Upper lobe of right lung (tissue), 1 donor: ENCODE measurements at places on chromosomes 6 and 20. TPM values are rescaled to one million over a fixed set of nuclear protein-coding genes. Genes with fewer than 3 reads are reported as not detected.

- H3K36me3 ChIP-seq: no peaks in the 10 kb centered on the region
- DNase-seq: no peak
- no peak overlapping the region for H3K27ac ChIP-seq
- peaks cover 2% of the 10 kb centered on the region for H3K4me1 ChIP-seq
These were observed 5.9 kb upstream of the CDK5RAP1 start for GRCh38 chr20:33407251-33407650.

GRCh38 chr6:125123051-125123450 is 30.5 kb upstream of the TPD52L1 start:
- no peaks in the 10 kb centered on the region for H3K27me3 ChIP-seq
- H3K27ac ChIP-seq: no peak overlapping the region
- H3K36me3 ChIP-seq: no peaks in the 10 kb centered on the region
- no peak overlapping the region for H3K4me3 ChIP-seq
- no peak for DNase-seq

DNA sequence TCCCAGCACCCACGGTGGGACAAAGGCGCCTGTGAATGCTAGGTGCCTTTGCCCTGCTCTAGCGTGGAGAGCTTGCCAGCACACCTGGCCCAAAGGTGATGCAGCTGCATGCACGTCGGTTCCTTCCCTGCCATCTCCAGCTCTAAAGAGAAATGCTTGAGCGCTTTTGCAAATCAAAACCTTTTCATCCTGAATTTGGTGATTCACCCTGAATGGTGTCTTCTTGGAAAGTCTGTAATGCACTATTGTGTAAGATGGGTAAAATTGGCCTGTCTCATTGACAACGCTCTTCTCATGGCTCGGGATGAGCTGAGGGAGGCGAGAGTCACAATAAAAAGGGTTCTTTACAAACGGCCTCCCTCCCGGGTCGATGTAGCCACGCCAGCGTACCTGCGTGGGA is 103.1 kb upstream of the ID4 start:
- no peaks in the 10 kb centered on the region for H3K27me3 ChIP-seq
- no peak for DNase-seq
- H3K4me3 ChIP-seq: no peak overlapping the region
- no peaks in the 10 kb centered on the region for H3K36me3 ChIP-seq
- no peaks in the 10 kb centered on the region for H3K4me1 ChIP-seq

GRCh38 chr6:84763003-84763885 is 1.2 kb downstream of the TBX18 start:
- peaks cover 96% of the 10 kb centered on the region for H3K27me3 ChIP-seq
- H3K4me1 ChIP-seq: peaks cover 6% of the 10 kb centered on the region
- DNase-seq: no peak
- H3K27ac ChIP-seq: no peak overlapping the region
- peak overlapping the region; percentile 33 for H3K4me3 ChIP-seq

GRCh38 chr20:59403261-59403961 is 103.0 kb downstream of the EDN3 start:
- no peaks in the 10 kb centered on the region for H3K36me3 ChIP-seq
- H3K4me3 ChIP-seq: no peak overlapping the region

DNA sequence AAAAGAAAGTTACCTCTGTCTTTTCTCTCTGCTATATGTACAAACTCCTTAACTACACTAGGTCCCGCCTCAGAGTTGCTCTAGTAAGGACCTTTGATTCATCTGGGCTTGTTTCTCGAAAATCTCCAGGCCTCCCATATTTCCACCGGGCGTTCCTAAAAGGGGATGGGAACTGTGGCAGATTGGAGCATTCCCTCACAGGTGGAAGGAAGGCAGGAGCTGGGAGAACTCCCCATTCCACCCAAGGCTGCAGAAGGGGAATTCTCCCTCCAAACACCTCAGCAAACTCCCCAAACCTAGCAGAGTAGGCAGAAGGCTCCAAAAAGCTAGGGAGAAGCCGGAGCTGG is 1.6 kb upstream of the TFAP2A start:
- H3K36me3 ChIP-seq: no peaks in the 10 kb centered on the region
- H3K4me3 ChIP-seq: no peak overlapping the region
- no peak for DNase-seq
- peaks cover 94% of the 10 kb centered on the region for H3K27me3 ChIP-seq

DNA sequence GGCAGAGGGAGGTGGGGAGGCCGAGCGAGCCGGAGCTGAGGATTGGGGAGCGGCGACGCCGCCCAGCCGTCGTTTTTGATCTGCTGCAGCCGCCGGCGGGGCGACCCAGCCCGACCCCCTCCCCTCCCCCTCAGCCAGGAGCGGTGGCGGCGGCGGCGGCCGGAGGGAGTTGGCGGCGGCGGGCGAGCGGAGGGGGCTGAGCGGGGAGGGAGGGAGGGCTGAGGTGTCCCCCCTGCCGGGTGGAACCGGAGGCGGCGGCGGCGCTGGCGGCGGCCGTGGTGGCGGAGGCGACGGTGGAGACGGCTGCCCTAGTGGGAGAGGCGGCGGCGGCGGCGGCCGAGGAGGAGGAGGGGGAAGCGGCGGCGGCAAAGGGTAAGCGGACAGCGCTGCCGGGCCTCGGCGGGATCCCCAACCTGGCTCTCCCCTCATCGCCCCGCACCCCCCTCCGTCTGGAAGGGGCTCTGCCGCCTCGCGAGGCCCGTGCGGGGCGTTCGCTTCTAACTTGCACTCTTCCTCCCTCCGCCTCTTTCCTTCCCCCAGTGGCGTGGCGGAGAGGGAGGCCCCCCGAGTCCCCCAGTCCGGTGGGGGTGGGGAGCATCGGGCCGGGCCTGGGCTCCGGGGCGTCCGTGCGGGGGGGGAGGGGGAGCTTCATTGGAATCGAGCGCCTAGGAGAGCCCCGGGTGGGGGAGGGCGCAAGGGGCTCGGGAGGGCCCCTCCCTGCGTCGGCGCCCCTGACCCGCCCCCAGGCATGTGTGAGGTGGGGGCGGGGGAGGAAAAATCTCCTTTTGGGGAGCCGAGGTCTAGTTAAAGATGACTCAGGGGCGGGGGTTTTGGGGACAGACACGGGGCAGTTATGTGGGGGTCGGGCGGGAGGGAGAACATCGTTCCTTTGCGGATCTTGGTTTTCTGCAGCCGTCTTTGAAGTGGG is at the start of gene TAB2:
Gene TAB2, plus strand, starts transcription at position 69 of the 928 bp plus-strand sequence. CDS start 52,286 bp downstream, outside the sequence.
- H3K4me3 ChIP-seq: peak within 1 kb of the TSS; percentile 97
- peaks cover 41% of the 10 kb centered on the region for H3K4me1 ChIP-seq
- DNase-seq: peak; percentile 77
- H3K36me3 ChIP-seq: no peaks in the 10 kb centered on the region

GRCh38 chr20:18790787-18791186 is 22.8 kb upstream of the SCP2D1 start:
- no peaks in the 10 kb centered on the region for H3K36me3 ChIP-seq
- H3K27me3 ChIP-seq: no peaks in the 10 kb centered on the region
- H3K4me1 ChIP-seq: no peaks in the 10 kb centered on the region
- no peak for DNase-seq
- H3K27ac ChIP-seq: no peak overlapping the region

GRCh38 chr20:4904127-4904860 is 97.0 kb downstream of the SLC23A2 start:
- no peaks in the 10 kb centered on the region for H3K4me1 ChIP-seq
- DNase-seq: no peak
- H3K36me3 ChIP-seq: peaks cover 10% of the 10 kb centered on the region

- H3K4me1 ChIP-seq: no peaks in the 10 kb centered on the region
- no peak overlapping the region for H3K27ac ChIP-seq
- no peak overlapping the region for H3K4me3 ChIP-seq
- no peaks in the 10 kb centered on the region for H3K36me3 ChIP-seq
- no peak for DNase-seq
- peaks cover 4% of the 10 kb centered on the region for H3K27me3 ChIP-seq
These were observed 68.9 kb downstream of the DLGAP4 start for GRCh38 chr20:36374995-36375394.

GRCh38 chr6:86789779-86790411 is 147.4 kb upstream of the HTR1E start:
- H3K4me1 ChIP-seq: no peaks in the 10 kb centered on the region
- no peak overlapping the region for H3K4me3 ChIP-seq
- DNase-seq: no peak
- no peaks in the 10 kb centered on the region for H3K27me3 ChIP-seq
- H3K36me3 ChIP-seq: no peaks in the 10 kb centered on the region

GRCh38 chr6:87925373-87926060 is 122.1 kb upstream of the SPACA1 start:
- H3K4me1 ChIP-seq: no peaks in the 10 kb centered on the region
- no peak overlapping the region for H3K4me3 ChIP-seq
- DNase-seq: no peak
- H3K27ac ChIP-seq: no peak overlapping the region
- H3K27me3 ChIP-seq: no peaks in the 10 kb centered on the region
- no peaks in the 10 kb centered on the region for H3K36me3 ChIP-seq

- H3K4me1 ChIP-seq: no peaks in the 10 kb centered on the region
- no peak overlapping the region for H3K27ac ChIP-seq
- H3K27me3 ChIP-seq: no peaks in the 10 kb centered on the region
- no peaks in the 10 kb centered on the region for H3K36me3 ChIP-seq
- H3K4me3 ChIP-seq: no peak overlapping the region
These were observed 6.8 kb upstream of the JAG1 start for GRCh38 chr20:10680571-10680970.

- no peak overlapping the region for H3K27ac ChIP-seq
- no peak overlapping the region for H3K4me3 ChIP-seq
- no peaks in the 10 kb centered on the region for H3K4me1 ChIP-seq
- no peak for DNase-seq
- no peaks in the 10 kb centered on the region for H3K27me3 ChIP-seq
- no peaks in the 10 kb centered on the region for H3K36me3 ChIP-seq
These were observed 31.3 kb downstream of the KCNK15 start for GRCh38 chr20:44776980-44777379.

GRCh38 chr6:90915224-90915915 is 328.5 kb upstream of the MAP3K7 start:
- no peak overlapping the region for H3K27ac ChIP-seq
- no peaks in the 10 kb centered on the region for H3K4me1 ChIP-seq
- H3K27me3 ChIP-seq: no peaks in the 10 kb centered on the region
- no peak overlapping the region for H3K4me3 ChIP-seq

GRCh38 chr6:54515013-54515412 is 206.8 kb downstream of the TINAG start:
- H3K36me3 ChIP-seq: no peaks in the 10 kb centered on the region
- H3K27me3 ChIP-seq: no peaks in the 10 kb centered on the region
- no peaks in the 10 kb centered on the region for H3K4me1 ChIP-seq
- H3K27ac ChIP-seq: no peak overlapping the region
- no peak for DNase-seq

GRCh38 chr6:109861946-109862345 is 116.2 kb upstream of the GPR6 start:
- no peaks in the 10 kb centered on the region for H3K4me1 ChIP-seq
- no peaks in the 10 kb centered on the region for H3K36me3 ChIP-seq
- no peaks in the 10 kb centered on the region for H3K27me3 ChIP-seq
- H3K27ac ChIP-seq: no peak overlapping the region
- DNase-seq: no peak

GRCh38 chr20:18669241-18670019 is 81.6 kb downstream of the DTD1 start:
- no peak overlapping the region for H3K4me3 ChIP-seq
- no peak overlapping the region for H3K27ac ChIP-seq
- DNase-seq: no peak
- H3K4me1 ChIP-seq: no peaks in the 10 kb centered on the region
- no peaks in the 10 kb centered on the region for H3K36me3 ChIP-seq

- DNase-seq: no peak
- no peaks in the 10 kb centered on the region for H3K27me3 ChIP-seq
- H3K36me3 ChIP-seq: peaks cover 10% of the 10 kb centered on the region
- no peak overlapping the region for H3K4me3 ChIP-seq
These were observed 25.4 kb downstream of the SEC63 start for GRCh38 chr6:107932580-107932979.

DNA sequence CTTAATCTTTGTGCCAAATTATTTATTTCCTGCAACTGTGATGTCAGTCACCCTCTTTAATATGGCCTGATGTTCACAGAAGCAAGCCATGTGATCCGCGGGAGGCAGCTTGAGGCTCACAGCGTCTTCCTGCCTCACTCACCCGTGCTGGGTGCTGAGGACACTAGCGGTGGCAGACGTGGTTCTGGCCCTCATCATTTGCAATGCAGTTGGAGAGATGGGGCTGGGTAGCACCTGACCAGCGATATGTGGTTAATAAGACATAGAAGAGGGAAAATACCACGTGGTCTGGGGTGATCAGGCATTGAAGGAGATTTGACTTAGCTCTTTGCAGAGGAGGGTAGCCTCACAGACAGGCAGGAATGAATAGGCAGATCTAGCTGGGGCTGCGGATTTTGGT is 264.7 kb downstream of the TMEM242 start:
- H3K4me3 ChIP-seq: no peak overlapping the region
- no peaks in the 10 kb centered on the region for H3K36me3 ChIP-seq
- no peak overlapping the region for H3K27ac ChIP-seq
- no peaks in the 10 kb centered on the region for H3K27me3 ChIP-seq

DNA sequence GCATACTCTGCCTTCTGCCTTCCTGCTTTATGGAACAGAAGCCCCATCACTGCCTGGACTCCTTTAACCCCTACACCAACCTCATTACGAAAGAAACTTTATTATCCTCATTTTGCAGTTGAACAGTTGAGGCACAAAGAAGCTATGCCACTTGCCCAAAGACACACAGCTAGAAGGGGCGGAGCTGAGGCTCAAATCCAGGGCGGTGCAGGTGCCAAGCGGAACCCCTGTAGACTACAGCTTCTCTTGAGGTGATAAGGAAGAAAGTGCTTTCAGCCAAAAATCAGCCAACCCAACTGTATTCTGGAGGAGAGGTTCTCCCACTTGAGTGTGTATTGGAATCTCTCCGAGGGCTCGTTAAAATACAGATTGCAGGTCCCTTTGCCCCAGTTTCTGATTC is 90.5 kb downstream of the PRND start:
- H3K4me1 ChIP-seq: peaks cover 63% of the 10 kb centered on the region
- DNase-seq: no peak
- no peak overlapping the region for H3K4me3 ChIP-seq
- H3K27ac ChIP-seq: peak overlapping the region; percentile 87
- H3K36me3 ChIP-seq: no peaks in the 10 kb centered on the region

DNA sequence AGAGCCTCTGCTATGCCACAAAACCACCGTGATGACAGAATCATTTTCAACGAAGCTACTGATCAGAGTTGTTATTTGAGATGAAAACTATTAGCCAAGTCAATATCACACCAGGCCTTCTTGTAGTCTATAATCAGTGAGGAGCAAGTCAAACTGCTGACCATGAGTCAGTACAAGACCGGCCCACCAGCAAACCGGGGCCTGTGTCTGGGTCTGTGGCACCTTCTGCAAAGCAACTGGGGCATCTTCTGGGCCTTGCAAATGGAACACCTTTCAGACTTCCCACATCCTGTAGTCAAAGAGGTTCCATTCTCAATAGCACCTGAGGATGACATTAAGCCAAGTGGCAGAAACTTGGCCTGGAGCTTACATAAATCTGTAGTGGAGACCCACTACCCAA is 38.5 kb downstream of the CPXM1 start:
- H3K36me3 ChIP-seq: no peaks in the 10 kb centered on the region
- no peak overlapping the region for H3K27ac ChIP-seq
- H3K4me1 ChIP-seq: no peaks in the 10 kb centered on the region
- no peak overlapping the region for H3K4me3 ChIP-seq

TNFRSF6B gene
- total RNA-seq: 14.4 TPM

UNC5CL gene
- total RNA-seq: 1.4 TPM

HCRTR2 gene
- not detected for total RNA-seq

GSTA2 gene
- not detected for total RNA-seq

YIPF3 gene
- 100 TPM for total RNA-seq

BTBD9 gene
- 47.9 TPM for total RNA-seq

KPNA5 gene
- 18.1 TPM for total RNA-seq

PNISR gene
- 111 TPM for total RNA-seq

ERVFRD-1 gene
- total RNA-seq: 0.55 TPM

PCIF1 gene
- total RNA-seq: 43.1 TPM

POPDC3 gene
- total RNA-seq: 1.9 TPM
